ENCODE measurements at places on chromosomes 16 and 17.

DNA sequence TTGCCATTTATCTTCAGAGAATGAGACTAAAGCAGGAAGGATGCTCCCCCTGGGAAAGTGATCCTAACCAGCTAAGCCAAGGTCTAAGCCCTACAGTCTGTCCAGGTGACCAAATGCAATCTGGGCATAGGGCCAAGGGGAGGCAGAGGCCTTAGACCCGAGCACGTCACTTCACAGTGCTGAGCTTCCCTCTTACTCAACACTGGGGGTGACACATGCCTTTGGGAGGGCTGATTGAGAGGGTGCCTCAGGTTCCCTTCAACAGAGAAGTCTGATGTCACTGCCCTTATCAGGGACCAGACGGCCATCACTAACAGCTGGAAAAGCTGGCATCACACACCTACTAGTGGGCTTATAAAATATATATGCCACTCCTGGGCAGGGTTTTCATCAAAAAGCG lies 4.0 kb downstream of the CIAO2B start:
- no peak for DNase-seq

- no peak for DNase-seq
Measured at GRCh38 chr17:82114872-82115271, 16.8 kb upstream of the FASN start.

GRCh38 chr16:70696952-70697593 lies 11.2 kb upstream of the MTSS2 start:
- no peak for DNase-seq

DNA sequence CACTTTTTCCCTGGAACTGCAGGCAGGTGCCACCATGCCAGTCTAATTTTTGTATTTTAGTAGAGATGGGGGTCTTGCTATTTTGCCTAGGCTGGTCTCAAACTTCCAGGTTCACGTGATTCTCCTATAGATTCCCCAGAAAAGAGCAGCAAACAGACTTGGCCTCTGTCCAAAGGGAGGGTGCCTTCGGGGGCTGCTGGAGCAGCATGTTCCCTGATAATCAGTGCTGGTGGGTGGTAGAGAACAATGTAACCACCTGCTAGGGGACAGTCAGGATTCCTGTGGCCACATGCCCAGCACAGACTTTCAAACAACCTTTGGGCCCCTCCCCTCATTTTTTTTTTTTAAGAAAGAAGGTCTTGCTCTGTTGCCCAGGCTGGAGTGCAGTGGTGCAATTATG lies 14.2 kb upstream of the CCNF start:
- no peak for DNase-seq

GRCh38 chr17:71440513-71440912 lies 680.3 kb upstream of the SOX9 start:
- no peak for DNase-seq

DNA sequence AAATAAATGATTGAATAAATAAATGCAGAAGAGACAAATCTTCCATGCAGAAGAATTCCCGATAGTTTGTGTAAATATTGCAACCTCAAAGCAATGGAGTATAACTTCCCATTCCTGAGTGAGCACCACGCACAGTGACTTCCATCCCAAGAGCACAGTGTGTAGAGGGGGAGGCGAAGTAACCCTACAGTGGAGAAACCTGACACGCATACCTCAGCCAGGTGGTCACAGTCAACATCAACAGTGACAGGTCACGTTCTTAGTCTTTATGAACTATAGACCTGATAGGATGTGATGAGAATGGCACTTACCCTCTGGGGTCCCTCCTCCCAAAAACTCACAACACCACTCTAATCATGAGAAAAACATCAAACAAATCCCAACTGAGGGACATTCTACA lies 111.6 kb downstream of the DYNLRB2 start:
- no peak for DNase-seq

DNA sequence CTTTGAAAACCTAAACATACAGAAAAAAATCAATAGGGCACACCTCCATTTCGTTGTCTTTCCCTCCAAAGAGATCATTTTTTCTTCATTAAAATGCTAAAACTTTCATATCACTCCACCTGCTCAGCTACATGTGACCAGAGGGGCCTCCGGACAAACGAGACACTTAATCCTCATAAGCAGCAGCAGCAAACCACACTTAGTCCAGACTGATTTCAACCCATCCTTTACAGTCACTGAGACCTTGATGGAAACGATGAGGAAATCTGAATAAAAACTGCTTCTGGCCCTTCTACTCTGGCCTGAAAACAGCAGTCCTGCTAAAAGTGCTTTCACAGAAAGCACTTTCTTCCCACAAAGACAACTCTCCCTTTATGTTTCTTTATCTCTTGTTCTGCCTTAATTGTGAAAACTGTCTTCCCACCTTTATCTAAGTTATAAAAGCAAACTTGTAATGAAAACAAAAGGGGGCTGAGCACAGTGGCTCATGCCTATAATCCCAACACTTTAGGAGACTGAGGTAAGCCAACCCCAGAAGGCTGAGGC lies 4.6 kb downstream of the ANKRD11 start:
- no peak for DNase-seq

GRCh38 chr17:79006046-79006445 lies 3.5 kb downstream of the CANT1 start:
- no peak for DNase-seq

DNA sequence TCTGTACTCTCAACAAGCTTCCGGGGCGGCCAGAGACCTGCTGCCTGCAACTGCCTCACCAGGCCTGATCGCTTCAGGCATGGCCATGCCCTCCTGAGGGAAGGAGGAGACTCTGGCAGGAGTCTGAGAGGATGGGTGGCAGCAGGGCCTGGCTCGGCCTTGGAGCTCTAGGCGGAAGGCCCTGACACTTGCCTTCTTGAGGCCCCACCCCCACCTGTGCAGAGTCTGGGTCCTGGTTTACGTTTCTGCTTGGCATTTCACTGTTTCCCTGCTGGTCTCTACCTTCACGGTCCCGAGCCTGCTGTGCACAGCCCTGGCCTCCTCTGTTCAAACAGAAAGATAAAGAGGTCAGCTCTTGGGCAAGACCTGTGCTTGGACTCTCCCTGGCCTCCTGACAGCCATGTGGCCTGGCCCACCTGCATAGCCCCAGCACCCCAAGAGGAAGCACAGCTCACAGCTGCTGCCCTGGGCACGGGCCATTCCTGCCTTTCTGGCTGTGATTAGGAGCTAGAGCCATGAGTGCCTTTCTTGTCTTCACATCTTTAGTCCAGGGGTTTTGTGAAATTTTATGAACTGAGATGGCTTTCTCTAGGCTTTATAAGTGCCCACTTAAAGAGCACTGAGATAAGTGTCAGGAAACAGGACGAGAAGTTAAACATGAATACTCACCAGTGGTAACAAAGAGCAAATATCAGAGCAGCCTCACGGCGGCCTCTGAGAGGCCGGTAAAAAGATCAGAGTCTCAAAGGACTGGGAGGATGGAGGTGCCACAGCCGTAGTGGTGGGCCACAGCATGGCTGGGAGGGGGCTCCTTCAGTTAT lies 25.6 kb upstream of the MTSS2 start:
- DNase-seq = no peak

DNA sequence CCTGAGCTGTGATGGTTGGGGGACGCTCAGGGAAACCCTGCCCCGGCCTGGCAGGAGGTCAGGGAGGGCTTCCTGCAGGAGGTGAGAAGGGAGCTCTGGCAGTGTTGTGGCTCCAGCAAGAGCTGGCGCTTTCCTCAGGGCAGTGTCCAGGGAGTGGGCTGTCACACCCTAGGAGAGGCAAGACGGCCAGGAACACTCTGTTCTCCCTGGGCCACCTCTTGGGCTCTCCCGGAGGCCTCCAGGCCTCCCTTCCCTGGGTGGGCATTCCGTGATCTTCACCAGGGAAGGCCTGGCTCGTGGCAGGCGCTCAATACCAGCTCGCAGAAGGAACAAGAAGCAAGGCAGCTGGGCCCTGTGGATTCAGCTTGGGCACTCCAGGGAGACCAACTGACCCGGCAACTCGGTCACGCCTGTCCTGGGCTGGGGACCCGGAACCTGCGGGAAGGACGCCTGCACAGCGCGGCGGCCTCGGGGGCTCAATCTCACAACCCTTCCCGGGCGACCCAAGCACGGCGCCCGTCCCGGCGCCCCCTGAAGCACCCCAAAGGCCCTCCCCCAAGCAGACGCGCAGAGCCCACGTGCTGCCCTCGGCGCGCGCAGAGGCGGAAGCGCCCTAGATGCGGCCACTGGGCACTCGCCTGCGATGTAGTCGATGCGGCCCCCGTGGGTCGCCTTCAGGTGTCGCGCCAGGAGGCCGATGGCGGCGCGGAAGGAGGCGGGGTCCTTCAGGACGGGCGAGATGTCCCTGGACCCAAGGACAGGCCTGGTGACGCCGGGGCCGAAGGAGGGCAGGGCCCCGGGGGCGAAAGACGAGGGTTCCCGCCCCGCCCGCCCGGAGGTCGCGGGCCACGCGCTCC lies 588 bp downstream of the APRT start:
- peak; percentile 58 for DNase-seq

Measured in activated effector memory CD4-positive, alpha-beta T cell treated with Interleukin-2 at 50 U/mL for 16 hours (primary cell).